Forelimb muscle (tissue), 1 donor: ENCODE measurements at places on chromosomes 7 and 10. TPM values are rescaled to one million over a fixed set of nuclear protein-coding genes. Genes with fewer than 3 reads are reported as not detected.
A peak's percentile ranks its signal among the peaks of the same experiment; 100 is the strongest.

DNA sequence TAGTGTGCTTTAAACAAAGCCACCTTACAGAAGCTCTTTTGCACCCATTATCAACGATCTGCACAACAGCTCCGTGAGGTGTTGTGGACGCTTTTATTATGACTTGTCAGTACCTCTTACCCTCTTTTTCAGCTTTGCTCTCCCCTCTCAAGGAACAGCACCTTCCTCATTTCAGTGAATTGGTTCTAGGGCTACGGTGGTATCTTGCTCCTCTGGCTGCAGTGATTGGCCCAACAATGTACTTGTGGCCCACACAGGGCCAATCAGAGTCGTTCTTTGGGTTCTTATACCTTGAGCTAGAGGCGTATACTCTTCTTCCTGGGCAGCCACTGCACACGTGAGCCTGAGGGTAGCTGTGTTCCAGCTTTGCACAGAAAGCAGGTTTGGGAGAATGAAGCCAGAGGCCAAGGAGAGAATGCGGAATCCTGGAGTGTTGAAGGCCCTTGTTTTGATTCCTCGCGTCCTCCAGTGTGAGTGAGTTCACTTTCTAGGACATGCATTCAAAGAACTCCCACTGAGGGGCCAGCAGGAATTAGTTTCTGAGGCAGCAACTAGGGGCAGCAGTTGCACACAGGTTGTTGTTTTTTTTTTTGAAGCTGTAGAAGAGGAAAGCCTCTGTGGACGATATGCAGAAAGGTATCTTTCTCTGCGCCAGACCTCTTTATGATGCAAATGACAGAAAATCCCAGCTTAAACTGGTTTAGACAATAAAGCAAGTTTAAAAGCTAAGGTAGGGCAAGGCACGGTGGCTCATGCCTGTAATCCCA is 49.8 kb upstream of the PDZD8 start:
- DNase-seq, result no peak

- no peak for DNase-seq
Observed at GRCh38 chr7:131106681-131107336, 220.9 kb upstream of the MKLN1 start.

Gene MYOZ1
- polyA plus RNA-seq, result 711 TPM

Gene EPHA1
- 6.0 TPM for polyA plus RNA-seq

GRCh38 chr10:121411004-121411403 is 187.2 kb downstream of the FGFR2 start:
- DNase-seq, result no peak

- DNase-seq, result no peak
Observed at GRCh38 chr7:117163101-117163500, 159.8 kb downstream of the WNT2 start.

Gene HOXA9
- polyA plus RNA-seq, result 25.7 TPM

Gene DPYSL4
- 1.3 TPM for polyA plus RNA-seq

Gene CPA1
- polyA plus RNA-seq, result 6.5 TPM

- DNase-seq, result no peak
Observed at GRCh38 chr7:123643495-123644441, 11.9 kb upstream of the LMOD2 start.

Gene CHN2
- polyA plus RNA-seq, result 16.0 TPM

GRCh38 chr7:43784030-43784584 is 25.6 kb downstream of the BLVRA start:
- DNase-seq, result no peak

DNA sequence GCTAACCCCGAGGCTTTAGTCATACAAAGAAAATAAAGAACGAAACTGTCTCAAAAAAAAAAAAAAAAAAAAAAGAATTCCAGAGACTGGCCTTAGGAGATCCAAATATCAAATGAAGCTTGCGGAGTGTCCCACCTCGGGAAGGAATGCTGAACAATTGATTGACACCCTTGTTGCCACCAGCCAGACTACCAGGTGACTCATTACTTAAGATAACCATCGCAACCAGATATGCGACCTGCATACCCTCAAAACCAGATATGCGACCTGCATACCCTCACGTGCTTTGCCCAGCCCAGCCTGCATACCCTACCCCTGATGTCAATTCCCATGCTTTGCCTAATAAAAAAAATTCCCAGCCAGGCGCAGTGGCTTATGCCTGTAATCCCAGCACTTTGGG is 2.7 kb upstream of the PRKRIP1 start:
- DNase-seq, result no peak

- no peak for DNase-seq
Observed at GRCh38 chr7:77627309-77627676, 69.0 kb upstream of the RSBN1L start.

DNA sequence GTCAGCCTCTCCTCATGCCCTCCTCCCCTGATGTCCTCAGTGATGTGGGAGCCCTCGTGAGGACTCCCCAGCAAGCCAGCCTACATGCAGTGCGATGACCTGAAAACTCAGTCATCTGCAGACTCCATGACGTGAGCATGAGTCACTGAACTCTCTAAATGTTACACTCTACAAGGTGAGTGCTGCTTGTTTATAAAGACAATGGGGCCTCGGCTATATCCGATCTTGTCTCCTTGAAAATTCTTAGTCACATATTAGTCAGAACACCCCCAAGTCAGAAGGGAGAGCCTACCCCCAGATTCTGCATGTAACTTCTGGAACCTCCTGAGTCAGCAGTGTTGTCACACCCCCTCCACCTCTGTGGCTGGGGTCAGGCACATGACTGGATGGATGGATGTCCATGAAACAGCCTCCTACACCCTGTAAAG is 673.8 kb downstream of the INHBA start:
- DNase-seq, result no peak

DNA sequence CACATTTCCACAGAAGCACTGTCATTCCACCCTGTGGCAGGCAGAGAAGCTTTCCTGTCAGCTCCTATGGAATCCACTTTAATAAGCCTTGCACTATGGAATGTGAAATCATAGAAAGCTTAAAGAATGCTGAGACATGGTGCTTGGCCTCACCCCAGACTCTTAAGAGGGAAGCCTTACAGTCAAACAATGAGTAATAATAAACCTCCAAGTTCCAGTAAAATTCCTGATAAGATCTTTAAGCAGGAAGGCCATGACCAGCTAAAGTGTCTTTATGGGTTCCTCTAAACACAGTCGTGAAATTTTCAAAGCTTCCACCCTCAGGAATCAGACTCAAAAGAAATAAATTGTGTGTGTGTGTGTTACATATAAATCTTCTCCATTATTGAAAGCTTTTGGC is 11.9 kb upstream of the TEX36 start:
- DNase-seq, result no peak

Gene CALD1
- 98.8 TPM for polyA plus RNA-seq

Gene HMX2
- polyA plus RNA-seq, result not detected

DNA sequence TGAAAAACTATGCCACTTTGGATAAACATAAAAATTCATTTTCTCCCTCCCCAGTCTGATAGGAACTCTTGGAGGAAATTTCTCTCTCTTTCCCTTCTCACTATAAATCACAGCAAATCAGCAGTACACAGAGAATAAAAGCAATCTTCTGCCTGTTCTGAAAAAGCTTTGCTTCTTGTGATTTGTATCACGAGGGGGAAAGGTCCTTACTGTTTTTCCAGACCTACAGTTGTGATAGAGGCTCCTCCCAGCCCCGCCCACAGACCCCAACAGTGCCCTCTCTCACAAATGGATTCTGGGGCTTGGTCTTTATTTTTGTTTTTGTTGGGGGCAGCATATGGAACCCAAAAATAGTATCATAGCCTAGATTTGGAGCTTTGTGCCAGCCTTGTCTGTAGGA is 12.2 kb downstream of the FOXK1 start:
- DNase-seq, result no peak

DNA sequence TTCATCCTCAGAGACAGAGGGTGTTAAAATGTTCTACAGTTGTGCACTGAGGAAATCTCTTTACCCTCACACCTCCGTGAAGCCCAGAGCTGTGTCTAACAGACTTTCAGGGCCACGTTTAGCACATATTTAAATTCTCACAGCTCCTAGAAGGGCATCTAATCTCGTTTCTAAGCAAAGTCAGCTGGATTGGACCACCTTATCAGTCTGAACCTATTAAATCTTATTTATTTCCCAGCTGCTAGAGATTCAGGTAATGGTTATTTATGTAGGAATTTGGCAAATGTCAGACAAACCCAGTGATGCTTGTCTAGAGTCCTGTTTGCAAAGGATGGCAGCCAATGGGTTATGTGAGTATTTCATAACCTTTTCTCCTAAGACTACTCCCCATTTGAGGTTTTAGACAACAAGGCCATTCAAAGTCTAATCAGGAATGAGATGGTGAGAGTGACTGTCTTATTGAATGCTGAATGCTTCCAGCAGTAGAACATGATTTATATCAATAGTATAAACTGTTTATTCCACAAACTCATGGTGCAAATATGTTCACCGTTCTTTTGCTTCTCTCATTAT is 54.8 kb upstream of the EXOC4 start:
- no peak for DNase-seq

- no peak for DNase-seq
Observed at GRCh38 chr10:132375116-132375794, 21.7 kb upstream of the PWWP2B start.

Gene RELN
- polyA plus RNA-seq, result 3.5 TPM

DNA sequence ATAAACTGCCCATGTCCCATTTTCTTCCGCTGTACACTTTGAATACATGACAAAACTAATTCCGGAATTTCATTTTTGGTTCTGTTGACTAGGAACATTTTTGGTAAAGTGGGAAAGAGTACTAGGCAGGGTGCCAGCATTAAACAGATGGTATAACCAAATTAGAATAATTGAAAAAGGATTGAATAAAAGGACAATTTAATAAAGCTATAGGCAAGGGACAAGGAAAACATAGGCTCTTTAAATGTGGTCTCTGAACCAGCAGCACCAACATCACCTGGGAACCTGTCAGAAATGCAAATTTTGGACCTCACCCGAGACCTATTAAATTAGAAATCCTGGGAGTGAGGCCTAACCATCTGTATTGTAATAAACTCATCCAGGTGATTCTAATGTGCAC is 376.9 kb downstream of the LRRTM3 start:
- no peak for DNase-seq

- no peak for DNase-seq
Observed at GRCh38 chr7:924541-925231, 29.8 kb downstream of the ADAP1 start.

- DNase-seq, result no peak
Observed at GRCh38 chr10:34698979-34699378, 116.1 kb downstream of the PARD3 start.

- peak; percentile 50 for DNase-seq
Observed at GRCh38 chr10:96587264-96588059, 650 bp upstream of the TM9SF3 start.

- DNase-seq, result no peak
Observed at GRCh38 chr7:108024538-108024937, 21.6 kb upstream of the LAMB1 start.

Gene PSD
- 5.3 TPM for polyA plus RNA-seq

Gene PDK4
- 12.9 TPM for polyA plus RNA-seq

DNA sequence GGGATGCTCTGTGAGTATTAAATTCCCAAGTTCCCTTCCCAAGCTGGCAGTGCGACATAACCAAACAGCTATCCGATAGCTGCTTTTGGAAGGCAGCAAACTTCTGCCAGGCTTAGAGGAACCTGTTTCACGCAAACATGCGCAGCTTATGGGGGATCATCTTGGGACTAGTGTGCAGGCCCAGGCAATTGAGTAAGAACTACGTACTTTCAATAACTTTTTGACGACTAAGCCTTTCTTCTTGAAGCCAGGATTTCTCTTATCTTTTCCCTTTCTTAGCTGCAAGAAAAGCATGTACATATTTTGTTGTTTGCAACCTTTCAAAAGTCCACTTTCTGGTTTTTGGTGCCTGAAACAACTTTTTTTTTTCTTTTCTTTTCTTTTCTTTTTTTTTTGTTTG is 28.7 kb upstream of the SEPHS1 start:
- no peak for DNase-seq

DNA sequence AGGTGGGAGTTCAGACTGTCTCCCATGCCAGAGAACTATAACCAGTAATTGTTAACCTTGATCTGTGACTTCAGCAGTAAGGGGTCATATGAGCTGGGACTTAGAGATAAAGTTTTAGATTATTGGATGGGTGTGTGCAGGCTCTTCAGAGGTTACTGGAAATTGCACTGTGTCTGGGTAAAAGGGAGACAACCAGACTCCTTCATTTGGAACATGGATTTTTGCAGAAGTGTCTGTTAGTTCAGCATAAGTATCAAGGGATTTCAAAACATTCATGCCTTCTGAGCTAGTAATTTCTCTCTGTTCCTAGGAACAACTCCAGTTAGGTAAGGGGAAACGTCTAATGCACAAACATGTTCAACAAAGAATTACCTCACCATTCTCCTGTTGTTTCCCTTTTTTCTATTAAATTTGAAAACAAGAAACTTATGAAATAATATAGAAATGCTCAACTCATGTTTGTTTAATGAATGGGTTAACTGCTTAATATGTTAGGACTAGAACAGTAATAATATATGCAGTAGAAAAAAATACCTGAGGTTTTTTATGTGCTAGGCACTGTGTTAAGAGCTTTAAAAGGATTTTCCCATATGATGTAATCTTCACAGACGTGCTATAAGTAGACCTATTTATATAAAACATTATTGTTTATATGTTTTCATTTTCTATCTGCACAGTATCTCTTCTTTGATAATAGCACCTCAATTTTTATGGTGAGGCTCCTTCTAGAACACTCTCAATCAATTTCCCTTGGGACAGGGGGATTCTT is 233.0 kb downstream of the CACNA2D1 start:
- no peak for DNase-seq

Gene OGDHL
- polyA plus RNA-seq, result 0.66 TPM

Gene SPDYE2
- polyA plus RNA-seq, result 7.4 TPM

Gene GAD2
- polyA plus RNA-seq, result 0.15 TPM

DNA sequence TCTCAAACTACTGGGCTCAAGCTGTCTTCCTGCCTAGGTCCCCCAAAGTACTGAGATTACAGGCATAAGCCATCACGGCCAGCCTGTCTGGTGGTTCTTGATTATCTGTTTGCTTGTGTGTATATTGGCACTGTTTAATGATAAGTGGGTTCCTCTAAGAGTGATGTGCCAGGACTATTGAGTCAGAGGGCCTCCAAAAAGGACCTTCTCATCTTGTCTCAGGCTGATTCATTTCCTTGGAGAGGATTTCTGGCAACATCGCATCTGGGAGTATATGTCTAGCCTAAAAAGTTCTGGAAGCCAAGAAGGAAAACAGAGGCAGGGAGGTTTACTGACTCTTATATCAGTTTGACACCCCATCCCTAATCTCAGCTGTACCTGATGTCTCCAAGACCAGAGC is 27.1 kb upstream of the AKAP9 start:
- DNase-seq, result no peak

Gene ATOH7
- 0.15 TPM for polyA plus RNA-seq

GRCh38 chr10:43371418-43371817 is at the start of gene FXYD4:
Gene FXYD4 (plus strand): TSS chr10:43371636. CDS start chr10:43373747, 2,111 bp downstream.
- DNase-seq, result no peak

Gene C10orf90
- 0.30 TPM for polyA plus RNA-seq

DNA sequence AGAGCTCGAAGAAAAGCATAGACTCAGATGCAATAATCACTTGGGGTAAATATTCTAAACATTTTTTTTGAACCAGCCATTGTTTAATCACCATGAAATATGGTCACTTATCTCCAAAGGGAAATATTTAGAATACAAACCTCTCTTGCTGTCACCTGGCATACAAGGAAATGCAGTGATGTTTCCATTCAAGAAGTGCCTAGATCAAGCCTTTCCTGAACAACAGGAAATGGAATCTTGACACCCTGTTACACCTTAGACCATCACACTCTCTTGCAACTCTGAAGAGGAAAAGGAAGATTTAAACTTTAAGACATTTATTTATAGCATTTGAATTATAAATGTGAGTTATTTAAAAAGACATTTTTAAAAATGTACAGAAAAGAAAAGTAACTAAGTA is 263.0 kb upstream of the BMPER start:
- DNase-seq, result no peak
